ENCODE measurements at places on chromosomes 5 and 9.

GRCh38 chr5:42022383-42022972 lies 97.4 kb downstream of the FBXO4 start:
- DNase-seq = no peak

GRCh38 chr9:133114886-133115603 lies 6.0 kb downstream of the RALGDS start:
- peak; percentile 10 for DNase-seq

DNA sequence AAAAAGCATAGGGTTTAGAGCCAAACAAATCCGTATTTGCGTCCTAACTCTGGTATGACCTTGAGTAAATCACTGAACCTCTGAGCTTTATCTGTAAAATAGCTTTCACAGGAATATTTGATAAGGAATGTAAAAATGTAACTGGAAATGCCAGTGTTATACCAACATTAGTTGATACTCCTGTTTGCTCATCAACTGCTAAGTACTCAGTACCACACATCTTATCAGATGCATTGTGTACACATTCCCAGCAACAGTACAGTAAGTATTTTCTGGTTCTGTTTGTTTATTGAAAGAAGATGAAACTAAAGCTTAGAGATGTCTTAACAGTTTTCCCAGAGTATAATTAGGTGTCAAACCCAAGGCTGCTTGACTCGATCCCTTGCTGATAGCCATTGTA lies 21.5 kb downstream of the SNAPC3 start:
- no peak for DNase-seq

GRCh38 chr5:143874312-143874711 lies 62.4 kb downstream of the HMHB1 start:
- no peak for DNase-seq

Data from MV-4-11 (cell line).